T-cell (primary cell): ENCODE measurements at places on chromosomes 7 and 10.
A peak's percentile ranks its signal among the peaks of the same experiment; 100 is the strongest.

GRCh38 chr10:30438021-30438850 lies 4.3 kb downstream of the MAP3K8 start:
- no peak for DNase-seq

- no peak for DNase-seq
Observed at GRCh38 chr7:70334871-70335270, 736.6 kb downstream of the AUTS2 start.

DNA sequence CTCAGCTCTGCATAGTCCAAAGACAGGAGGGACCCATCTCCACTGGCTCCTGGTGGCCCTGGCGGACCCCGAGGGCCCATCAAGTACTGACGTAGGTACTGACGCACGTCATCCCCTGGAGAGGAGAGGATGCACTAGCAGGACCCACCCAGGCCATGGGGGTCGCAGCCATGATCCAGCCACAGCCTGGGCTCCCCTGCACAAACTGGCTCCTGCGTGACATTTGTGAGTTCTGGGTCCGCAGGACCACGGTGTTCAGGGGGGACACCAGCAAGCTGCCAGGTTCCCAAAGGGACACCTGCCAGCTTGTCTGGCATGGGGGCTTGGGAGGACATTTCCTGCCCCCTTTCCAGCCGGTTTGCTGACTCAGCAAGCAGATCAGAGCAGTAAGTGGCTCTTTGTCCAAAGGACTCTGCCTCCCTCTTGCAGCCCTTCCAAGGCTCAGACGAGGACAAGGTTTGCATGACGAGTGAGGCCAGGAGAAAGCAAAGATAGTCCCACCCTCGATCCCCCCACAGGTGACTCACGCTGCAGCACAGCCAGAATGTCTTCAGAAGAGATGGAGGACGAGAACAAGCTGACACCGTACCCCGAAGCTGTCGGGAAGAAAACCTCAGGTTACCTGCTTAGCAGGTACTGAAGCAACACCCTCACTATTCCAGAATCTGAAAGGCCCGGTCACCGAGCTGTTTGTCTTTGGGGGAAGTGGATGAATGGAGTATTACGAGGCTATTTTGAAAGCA lies 49.0 kb downstream of the COL17A1 start:
- no peak for DNase-seq

DNA sequence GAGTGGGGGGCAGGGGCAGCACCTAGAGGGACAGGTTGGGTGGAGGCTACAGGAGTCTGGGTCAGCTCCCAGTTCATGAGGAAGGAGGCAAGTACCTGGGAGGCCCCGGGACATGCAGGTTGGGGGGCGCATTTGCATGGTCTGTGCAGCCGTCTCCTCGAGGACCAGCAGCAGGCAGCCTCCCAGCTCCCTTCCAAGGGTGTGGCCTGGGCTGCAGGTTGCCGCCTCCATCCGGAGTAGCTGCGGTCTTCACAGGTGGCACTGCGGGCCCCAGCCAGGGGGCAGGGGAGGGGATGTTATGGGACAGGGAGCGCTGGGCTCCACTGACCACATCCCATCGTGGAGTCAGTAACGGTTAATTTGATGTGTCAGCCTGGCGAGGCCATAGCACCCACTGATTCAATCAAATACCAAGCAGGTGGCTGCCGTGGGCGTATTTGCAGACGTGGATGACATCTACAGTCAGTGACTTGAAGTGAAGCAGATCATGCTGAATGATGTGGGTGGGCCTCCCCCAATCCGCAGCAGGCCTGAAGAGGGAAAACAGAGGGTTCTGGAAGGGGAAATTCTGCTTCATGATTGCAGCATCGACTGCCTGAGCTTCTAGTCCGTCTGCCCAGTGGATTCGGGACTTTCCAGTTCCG lies 81.6 kb downstream of the PRKAG2 start:
- no peak for DNase-seq

- DNase-seq = no peak
Observed at GRCh38 chr10:74008212-74008731, 10.4 kb downstream of the VCL start.

GRCh38 chr10:7687228-7687907 lies 15.7 kb upstream of the ITIH2 start:
- peak; percentile 69 for DNase-seq

- DNase-seq = no peak
Observed at GRCh38 chr10:64113792-64114191, 592.6 kb downstream of the REEP3 start.

GRCh38 chr7:116227678-116228239 lies 17.4 kb downstream of the TES start:
- DNase-seq = no peak

DNA sequence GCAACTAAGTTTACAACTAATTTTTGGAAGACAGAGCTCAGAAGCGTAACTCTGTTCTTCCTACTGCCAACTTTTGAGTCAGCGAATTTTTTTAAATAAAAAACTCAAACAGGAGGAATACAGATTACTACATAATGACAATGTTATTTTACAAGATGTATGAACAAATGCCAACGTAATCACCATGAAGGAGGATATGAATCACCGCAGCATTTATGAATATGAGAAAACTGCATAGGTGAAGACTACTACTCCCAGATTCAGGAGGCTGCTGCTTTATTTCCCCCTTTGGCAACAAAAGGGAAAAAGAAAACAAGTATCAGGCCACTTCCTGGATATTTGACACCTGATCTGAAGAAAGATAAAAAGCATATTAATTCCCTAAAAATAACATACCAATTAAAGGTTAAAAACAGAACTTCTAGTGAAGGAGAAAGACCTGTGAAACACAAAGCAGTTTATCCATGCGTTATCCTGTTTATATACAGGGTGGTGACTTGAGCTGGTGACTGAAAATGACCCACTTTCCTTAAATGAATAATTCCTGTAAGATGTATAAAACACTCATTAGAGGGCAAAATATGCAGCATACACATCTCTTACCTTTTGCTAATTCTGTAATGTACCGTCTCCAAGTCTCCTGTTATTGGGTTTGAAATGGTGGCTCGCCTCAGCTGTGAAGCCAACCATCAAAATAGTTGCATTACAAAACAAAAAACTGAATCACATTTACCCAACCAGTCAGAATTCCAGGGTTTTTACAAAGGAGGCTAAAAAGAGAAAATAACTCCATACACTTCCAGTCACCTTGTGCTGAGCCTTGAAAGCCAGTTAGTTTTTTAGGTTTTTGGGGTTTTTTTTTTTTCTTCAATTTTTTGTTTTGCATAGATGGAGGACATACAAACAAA lies 52.0 kb downstream of the P4HA1 start:
- no peak for DNase-seq

DNA sequence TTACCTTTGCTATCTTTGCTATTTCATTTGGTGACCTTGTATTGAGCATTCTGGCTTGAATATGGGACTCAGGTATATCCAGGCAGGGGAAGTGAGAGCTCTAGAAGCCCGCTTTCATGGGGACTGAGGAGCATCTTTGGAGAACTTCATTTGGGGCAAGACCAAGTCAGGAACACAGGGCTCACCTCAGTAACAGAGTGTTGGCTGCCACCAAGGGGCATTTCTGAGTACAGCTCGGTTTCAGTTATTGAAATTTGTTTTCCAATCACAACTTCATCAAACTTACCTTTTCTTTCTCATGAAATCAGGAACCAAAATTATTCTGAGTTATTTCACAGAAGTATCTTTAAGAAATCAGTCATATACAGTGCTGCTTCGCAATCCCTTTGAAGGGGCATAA lies 337.2 kb downstream of the C7orf25 start:
- DNase-seq = no peak

GRCh38 chr7:47327698-47328391 lies 254.1 kb downstream of the TNS3 start:
- DNase-seq = no peak

DNA sequence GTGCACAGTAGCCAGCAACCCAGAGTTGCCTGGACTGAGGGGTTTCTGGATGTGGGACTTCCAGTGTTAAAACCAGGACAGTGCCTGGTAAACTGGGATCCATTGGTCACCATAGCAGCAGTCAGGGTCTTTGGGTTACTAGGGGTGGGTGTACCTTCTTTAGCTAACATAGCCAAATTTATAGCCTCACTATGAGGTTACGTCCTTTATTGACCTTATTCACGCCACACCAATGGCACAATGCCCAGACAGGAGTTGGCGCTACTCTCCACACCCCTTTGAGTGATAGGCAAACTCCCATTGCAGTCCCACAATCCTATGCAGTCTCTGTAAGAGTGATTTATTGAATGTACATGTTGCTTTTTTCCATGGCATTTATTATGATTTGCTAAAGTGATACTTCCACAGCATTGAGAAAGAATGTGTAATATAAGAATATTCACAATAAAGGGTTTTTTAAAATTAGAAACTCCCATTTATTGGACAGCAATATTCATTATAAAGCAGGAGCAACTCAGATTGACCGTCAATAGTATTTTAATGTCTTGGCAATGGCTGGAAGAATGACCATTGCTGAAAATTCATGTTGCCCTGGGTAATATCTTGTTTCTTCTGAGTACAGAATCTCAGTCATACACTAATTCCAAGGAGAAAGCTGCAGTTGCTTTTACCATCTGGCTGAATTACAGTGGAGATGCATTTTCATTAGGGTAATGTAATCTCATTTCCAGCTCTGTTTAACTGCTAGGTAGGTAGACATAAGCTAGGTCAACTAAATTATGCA lies 26.1 kb downstream of the IFIT5 start:
- no peak for DNase-seq

DNA sequence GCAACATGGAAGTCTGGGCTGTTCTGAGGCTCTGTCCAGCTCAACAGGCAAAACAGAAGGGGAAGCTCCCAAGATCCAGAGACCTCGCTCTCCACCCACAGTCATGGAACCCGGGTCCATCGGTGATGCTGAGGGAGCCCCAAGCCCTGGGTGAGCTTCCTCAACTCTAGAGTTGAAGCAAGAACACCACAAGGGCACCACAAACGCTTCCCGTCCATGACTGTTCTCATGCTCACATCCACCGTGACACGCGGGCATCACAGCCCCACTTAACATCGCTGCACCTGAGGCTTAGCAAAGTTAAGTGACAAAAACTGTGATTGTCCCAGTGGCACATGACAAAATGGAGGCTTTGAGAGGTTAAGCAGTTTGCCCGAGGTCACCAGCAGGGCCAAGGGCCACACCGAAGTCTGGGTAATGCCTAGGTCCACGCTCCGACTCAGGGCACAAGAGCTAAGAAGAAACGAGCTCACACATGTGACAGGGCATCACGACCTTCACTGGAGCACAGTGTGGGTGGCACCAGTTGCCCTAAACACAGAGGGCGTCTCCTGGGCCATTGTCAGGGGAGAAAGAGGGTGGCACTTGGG lies 110.6 kb downstream of the OAT start:
- no peak for DNase-seq

DNA sequence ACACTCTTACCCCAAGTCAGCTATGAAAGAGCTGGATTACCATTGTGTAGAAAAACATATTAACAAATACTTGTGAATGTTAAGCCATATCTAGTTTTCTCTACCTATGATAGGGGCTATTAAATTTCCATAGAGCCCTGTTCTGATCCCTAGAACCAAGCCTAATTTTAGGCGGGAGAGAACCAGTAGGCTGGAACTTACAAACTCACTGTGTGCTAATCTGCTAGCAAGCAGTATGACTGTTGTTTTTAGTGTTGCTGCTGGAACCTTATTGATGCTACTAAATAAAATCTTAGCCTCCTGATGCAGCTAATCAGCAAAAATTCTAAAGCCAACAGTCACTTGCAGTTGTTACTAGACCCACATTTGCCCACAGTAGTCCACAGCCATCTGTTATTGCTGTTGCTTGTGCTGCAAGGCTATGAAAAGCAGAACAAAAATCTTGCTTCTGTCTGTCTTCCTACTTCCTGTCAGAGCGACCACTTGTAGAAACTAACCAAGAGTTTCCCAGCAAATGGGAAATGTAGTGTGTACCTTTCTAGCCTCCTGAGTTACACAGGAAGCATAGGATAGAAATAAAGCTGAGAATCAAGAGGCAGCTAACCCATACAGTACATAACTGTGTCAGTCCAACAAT lies 368.4 kb downstream of the ARL4A start:
- DNase-seq = no peak

GRCh38 chr10:127734753-127735152 lies 2.2 kb upstream of the FOXI2 start:
- DNase-seq = no peak

DNA sequence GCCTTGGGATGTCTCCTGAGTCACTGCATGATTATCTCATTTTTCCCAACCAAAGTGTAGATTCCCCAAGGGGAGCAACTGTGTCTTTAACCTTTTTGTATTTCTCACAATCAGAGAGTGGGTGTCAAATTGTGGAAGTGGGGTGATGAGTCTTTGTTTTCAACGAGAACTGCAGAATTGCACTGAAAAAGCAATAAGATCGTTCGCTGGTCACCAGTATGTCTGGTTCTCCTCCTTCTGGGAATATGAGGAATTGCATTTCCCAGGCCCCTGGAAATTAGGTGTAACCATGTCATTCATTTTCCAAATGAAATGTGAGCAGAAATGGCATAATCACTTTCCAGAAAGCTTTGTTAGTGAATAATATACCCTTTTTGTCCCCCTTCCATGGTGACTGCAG lies 326.9 kb downstream of the GPAM start:
- no peak for DNase-seq

DNA sequence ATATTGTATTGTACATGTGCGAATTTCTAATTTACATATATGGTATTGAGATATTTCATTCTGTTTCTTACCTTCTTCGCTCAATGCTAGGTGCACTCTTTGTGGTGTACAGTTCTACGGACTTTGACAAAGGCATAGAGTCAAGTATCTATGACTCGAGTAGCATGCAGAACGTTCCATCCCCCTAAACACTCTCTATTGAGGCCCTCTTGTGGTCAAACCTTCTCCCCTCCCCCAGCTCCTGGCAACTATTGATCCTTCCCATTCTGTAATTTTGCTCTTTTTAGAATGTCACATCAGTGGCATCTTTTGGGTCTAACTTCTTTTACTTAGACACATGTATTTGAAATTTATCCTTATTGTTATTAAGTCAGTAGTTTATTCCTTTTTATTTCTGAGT lies 30.7 kb upstream of the GDF10 start:
- no peak for DNase-seq

GRCh38 chr7:132511921-132512320 lies 64.3 kb downstream of the PLXNA4 start:
- no peak for DNase-seq

DNA sequence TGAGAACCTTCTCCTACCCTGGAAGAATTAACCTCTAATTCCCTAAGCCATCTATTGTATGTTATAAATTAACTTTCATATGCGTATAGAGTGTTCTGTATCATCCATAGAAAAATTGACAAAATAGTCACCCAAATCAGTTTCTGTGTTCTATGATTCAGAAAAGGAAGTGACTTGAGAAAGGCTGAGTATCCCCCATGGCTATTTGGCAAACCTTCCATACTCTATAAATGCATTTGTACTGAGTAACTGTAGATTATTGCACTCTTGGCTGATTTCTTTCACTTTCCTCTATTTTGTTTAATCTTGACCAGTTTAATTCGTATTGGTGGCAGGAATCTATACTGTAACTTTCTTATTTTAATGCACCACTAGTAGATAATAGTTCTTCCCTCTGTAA lies 182.2 kb downstream of the HTR7 start:
- no peak for DNase-seq

- DNase-seq = no peak
Observed at GRCh38 chr7:94933256-94933990, 26.0 kb downstream of the PPP1R9A start.

GRCh38 chr10:124736491-124737136 lies 7.6 kb downstream of the FAM53B start:
- no peak for DNase-seq
